Activated CD4-positive, CD25-positive, alpha-beta regulatory T cell treated with anti-CD3 and anti-CD28 coated beads, Interleukin-2, amount 50 U/mL, for 16 hours (primary cell): ENCODE measurements at places on chromosomes 13 and 19.

- no peak for DNase-seq
These were observed 108.2 kb downstream of the PCCA start for GRCh38 chr13:100197116-100197515.

- no peak for DNase-seq
These were observed 27.0 kb upstream of the PTPRS start for GRCh38 chr19:5367530-5368133.

- no peak for DNase-seq
These were observed 5.1 kb upstream of the CACNG8 start for GRCh38 chr19:53957448-53958167.

- no peak for DNase-seq
These were observed 61.2 kb upstream of the EDNRB start for GRCh38 chr13:77979721-77980385.

DNA sequence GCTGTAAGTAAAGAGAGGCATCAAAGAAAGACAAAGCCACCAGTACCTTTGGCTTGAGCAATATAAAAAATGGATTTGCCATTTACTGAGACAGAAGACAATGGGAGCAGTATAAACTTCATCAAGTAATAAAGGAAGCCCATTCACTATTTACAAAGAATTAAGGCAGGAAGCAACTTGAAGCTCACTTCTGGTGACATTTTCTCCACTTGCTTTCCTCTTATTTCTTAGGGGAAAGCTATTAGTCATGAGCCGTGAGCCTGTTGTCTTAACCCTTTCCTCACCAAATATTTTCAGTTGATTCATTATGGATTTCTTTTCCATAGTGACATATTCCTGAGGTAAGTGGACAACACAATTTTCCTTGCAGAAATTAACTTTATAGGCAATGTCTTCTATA is 156.8 kb downstream of the DNAJC3 start:
- no peak for DNase-seq

- no peak for DNase-seq
These were observed 315 bp downstream of the ZNF492 start for GRCh38 chr19:22634450-22634827.

- DNase-seq: no peak
These were observed 68.1 kb downstream of the ARHGEF7 start for GRCh38 chr13:111183087-111183645.

DNA sequence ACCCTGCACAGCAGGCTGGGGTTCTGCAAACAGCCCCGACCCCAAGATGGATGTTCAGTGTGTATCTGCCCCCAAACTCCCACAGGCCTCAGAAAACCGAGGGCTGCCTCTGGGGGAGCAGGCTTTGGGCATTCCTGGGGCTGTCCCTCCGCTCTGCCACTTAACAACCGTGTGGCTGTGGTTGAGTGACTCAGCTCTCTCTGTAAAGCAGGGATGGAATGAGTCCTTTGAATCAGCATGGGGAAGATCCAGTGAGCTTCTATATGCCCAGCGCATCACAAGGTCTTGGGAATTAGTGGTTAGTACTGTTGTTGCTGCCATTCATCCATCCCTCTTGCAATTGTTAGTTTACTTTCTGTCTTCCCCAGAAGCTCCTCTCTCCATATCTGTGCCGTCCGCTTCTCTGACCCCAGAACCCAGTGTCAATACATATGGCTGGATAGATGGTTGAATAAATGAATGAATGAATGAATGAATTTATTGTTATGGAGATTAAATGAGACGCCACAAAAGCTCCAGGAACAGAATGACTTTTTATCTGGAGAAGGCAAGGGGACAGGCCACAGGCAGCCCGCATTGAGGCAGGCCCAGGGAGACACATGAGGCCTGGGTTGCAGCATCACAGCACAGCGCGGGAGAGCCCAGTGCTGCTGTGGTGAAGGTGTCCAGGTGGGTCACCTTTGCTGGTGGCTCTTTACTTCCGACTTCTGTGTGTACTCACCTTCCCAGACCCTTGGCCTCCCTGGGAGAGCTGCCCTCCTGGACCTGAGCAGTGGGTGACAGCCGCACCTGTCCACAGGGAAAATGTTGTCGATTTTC is 89.2 kb downstream of the RGCC start:
- no peak for DNase-seq

GRCh38 chr19:29404015-29404414 is 121.8 kb upstream of the VSTM2B start:
- DNase-seq: no peak

- no peak for DNase-seq
These were observed 25.9 kb downstream of the C2CD4C start for GRCh38 chr19:383040-383439.

DNA sequence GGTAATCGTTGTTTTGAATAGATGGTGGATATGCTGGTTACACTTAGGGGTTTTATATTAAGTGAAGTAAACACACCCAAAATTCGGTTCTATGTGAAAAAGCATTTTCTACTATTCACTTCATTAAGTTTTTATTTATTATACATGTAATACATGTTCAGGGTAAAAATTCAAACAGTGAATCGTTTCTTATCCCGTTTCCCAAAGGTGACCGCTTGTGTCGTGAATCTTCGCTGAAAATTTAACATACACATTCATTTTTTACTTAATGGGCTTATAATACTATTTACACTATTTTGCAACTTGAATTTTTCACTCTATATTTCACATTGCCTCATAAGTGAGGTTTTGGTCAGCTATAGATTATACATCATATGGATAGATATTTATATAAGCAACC is 24.5 kb downstream of the IPO5 start:
- no peak for DNase-seq

DNA sequence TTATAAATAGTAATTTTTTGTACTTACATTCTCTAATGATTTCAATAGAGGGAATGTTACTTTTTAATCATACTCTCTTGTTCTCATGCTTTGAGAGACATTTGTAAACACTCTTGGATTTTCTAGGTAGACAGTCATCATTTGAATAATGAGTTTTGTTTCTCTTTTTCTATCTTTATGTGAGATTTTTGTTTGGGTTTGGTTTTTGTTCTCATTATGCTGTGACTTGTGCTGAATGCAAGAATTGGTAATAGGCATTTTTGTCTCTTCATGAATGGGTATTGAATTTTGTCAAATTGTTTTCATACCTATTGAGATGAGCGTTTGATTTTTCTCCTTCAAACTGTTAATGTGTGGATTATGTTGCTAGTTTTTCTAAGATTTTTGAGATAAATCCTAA is 56.8 kb upstream of the GPR183 start:
- no peak for DNase-seq

GRCh38 chr19:10418235-10418484 is 2.2 kb upstream of the PDE4A start:
- DNase-seq: no peak

DNA sequence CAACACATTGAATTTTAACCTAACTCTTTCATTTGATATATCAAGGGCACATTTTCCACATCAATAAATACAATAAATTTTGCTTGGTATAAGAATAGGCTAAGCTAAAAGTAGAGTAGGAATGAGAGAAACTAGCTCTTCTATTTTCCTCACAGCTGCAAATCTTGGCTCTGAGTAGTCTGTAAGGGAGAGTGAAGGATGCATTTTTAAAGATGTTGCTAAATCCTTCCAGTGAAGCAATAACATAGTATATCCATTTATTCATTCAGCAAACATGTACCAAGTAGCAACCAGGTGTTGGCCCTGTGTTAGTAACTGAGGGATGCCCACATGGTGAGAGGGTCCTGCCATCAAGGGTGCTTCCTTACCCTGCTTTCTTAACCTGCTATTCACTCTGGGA is 799.9 kb downstream of the PCDH9 start:
- DNase-seq: no peak

DNA sequence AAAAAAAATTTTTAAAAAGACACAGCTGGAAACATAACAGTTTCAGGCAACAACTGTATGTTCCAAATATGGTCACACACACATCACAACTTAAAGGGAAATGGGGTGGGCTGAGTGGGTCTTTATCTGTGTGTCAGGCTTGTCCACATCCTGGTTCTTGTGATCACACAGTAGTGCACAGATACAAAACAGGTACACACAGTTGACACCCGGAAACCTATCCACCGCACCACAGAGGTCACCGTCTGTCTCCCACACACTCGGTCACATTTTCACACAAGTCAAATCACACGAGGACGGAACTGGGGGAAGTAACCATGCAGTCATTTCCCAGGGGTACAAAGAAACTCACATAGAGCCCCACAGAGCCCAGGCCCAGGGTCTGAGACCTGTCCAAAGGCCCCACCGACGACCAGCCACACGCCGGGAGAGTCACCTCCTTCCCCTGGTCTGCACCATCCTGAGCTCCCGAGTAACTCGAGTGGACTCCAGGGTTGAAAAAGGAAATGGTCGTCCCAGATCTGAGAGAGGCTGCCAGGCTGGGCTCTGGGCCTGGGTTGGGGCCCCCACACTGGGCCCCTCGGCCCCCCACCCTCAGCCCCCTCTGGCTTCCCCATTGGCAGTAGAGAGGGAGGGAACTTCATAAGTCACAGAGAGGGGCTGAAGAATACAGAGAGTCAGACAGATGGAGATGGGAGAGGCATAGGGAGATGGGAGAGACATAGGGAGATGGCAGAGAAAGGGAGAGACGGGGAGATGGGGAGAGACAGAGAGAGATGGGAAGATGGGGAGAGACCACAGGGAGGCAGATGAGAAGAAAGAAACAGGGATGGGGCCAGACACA is 1.3 kb upstream of the PPAN start:
- peak; percentile 69 for DNase-seq

- no peak for DNase-seq
These were observed 60.1 kb downstream of the DCT start for GRCh38 chr13:94419304-94419924.

DNA sequence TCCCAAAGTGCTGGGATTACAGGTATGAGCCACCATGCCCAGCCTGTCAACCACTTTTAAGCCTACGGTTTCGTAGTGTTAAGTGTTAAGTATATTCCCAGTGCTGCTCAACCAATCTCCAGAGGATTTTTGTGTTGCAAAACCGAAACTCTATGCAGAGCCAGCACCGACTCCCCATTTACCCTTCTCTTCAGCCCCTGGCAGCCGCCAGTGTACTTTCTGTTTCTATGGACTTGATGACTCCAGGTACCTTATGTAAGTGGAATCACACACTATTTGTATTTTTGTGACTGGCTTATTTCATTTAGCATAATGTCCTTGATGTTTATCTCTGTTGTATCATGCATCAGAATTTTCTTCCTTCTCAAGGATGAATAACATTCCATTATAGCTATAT is 1.1 kb downstream of the SULT2A1 start:
- DNase-seq: no peak

DNA sequence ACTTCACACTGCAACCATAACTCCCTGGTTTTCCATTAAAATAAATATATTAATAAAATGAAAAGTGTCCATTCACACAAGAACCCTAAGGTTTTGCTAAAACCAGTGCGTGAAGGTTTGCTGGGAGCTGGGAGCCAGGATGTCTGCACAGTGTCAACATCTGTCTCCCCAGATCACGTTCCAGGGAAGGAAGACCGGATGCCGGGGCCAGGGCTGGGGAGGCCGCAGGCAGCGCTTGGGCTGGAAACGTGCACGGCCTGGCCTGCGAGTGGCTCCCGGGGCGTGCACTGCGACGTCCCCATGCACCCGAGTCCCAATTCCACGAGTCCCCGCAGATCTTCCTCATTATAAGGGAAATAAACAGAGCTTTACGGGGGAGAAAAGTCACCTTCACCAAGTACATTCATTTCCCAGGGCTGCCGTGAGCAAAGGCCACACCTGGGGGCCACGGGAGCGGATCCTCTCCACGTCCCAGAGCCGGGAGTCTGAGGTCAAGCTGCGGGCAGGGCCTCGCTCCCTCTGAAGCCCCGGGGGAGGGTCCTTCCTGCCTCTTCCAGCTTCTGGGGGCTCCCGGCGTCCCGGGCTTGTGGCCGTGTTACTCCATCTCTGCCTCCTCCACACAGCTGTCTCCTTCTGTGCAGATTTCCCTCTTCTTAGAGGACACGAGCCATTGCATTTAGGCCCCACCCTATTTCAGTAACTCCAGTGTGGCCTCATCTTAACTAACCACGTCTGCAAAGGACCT is 12.8 kb downstream of the SHC2 start:
- no peak for DNase-seq

DNA sequence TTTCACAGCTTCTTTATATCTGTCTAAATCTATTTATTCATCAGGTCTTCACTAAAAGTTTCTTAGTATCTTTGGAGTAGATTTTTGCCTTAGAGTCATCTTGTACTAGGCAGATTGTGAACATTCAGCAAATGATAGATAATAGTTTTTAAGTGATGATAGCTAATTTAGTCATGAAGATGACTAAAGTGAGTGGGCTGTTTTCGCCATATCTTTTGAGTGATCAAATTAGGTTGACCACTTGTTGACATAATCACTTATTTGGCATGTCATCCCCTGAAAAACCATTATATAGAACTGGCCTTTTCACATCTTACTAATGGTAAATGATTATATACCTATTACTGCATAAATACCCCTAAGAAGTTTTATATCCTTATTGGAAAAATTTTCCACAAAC is 999.2 kb downstream of the PCDH17 start:
- DNase-seq: no peak

GRCh38 chr19:6216996-6217751 is 62.6 kb downstream of the MLLT1 start:
- DNase-seq: no peak

GRCh38 chr19:47229676-47230053 is 1.3 kb downstream of the BBC3 start:
- DNase-seq: no peak

GRCh38 chr13:66562054-66562453 is 668.1 kb downstream of the PCDH9 start:
- no peak for DNase-seq

GRCh38 chr19:8194528-8195267 is 14.5 kb upstream of the CERS4 start:
- no peak for DNase-seq

GRCh38 chr13:102915393-102915930 is 69.6 kb downstream of the ERCC5 start:
- no peak for DNase-seq
